ENCODE measurements at places on chromosomes 12 and 14.

- no peak for DNase-seq
These were observed 7.0 kb upstream of the KRAS start for GRCh38 chr12:25257590-25258324.

DNA sequence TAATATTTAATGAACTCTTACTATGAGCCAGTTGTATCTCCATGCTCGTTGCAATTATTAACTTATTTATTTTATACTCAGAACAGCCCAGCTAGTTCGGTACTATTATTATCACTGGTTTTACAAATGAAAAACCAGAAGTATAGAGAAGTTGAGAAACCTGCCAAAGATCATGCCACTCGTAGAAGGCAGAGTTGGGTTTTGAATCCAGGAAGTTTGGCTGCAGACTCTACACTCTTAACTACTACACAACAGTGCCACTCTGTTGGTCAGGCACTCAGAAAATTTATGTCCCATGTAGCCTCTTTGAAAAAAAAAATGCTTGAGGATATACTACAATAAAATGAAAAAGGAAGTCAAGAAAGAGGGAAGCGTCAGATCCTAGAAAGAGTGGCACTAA, 71.5 kb upstream of the ARID2 start:
- DNase-seq = no peak

GRCh38 chr12:57756406-57757341, 1.8 kb downstream of the MARCHF9 start:
- DNase-seq = no peak

DNA sequence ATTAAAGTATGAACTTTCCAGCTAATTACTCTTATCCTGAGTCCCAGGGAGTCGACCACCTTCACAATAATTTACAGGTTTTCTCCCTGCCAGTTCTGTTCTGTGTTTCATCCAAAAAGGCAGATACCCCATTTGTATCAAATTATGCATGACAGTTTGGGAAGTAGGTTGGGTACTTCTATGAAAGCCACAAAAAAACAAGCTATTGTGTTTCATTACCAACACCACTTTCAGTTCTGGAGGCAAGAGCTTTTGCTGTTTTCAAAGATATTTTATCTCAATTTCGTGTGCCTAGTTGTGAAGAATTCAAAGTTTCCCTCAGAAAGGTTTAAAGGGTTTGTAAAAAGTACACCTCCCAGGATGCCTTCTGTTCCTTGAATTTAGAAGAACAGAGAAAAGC, 557.4 kb downstream of the FLRT2 start:
- DNase-seq = no peak

- DNase-seq = no peak
These were observed 198.0 kb upstream of the EEA1 start for GRCh38 chr12:93127107-93127560.

GRCh38 chr12:54018468-54018984, 9.7 kb upstream of the HOXC6 start:
- DNase-seq = no peak

GRCh38 chr12:107450541-107450940, 235.1 kb upstream of the PWP1 start:
- no peak for DNase-seq

DNA sequence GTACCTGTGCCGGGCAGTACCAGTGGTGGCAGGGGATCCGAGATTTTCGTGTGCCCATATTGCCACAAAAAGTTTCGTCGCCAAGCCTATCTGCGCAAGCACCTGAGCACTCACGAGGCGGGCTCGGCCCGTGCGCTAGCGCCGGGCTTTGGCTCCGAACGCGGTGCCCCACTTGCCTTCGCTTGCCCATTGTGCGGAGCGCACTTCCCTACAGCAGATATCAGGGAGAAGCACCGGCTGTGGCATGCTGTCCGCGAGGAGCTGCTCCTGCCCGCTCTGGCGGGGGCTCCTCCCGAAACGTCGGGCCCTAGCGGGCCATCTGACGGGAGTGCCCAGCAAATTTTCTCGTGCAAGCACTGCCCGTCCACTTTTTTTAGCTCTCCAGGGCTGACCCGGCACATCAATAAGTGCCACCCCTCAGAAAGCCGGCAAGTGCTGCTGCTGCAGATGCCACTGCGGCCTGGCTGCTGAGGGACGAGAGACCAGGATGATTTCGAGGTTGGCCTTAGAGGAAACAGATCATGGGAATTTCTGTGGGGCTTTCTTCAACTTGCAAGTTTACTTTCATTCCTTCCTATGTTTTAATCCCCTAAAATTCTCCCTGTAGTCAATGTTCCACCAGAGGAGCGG, 1.6 kb downstream of the INSM2 start:
- DNase-seq = no peak

GRCh38 chr12:19533567-19533966, 94.3 kb downstream of the AEBP2 start:
- DNase-seq = no peak

DNA sequence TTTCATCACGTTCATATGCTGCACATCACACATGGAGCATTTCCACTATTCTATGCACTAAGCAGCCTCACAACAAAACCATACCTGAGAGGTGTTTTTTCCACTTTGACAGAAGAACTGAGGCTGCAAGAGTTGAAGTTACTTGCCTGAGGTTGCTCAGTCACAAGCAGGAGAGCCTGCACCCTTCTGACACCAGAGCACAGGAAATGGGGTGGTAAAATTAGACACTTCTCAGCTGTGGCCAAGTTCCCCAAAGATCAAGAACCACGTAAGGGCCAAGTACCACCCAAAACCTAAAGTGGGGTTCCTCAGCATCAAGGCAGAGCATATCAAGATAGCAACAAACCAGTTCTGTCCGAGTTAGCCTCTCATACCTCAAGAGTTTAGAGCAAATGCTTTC, 185.8 kb downstream of the CAPZA3 start:
- no peak for DNase-seq

GRCh38 chr14:55354500-55354899, 57.1 kb downstream of the ATG14 start:
- DNase-seq = peak; percentile 47

- DNase-seq = no peak
These were observed 129.4 kb upstream of the DNM1L start for GRCh38 chr12:32549675-32550079.

- DNase-seq = no peak
These were observed 21.9 kb downstream of the JDP2 start for GRCh38 chr14:75449696-75450095.

DNA sequence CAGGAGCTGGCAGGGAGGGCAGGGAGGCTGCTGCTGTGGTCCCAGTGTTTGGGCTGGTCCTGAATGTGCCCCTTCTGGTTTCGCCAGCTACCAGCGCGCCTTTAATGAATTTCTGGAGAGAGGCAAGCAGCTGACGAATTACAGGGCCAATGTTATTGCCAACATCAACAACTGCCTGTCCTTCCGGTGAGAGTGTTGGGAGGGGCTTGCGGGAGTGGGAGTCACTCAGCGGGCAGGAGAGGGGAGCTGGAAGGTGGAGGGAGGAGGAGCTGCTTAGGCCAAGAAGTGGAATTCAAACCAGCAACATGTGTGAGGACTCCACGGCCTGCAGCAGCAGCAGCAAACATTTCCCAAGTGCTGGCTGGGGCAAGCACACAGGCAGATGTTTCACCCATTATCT, 7.7 kb downstream of the TNFAIP2 start:
- no peak for DNase-seq

- no peak for DNase-seq
These were observed 477.3 kb upstream of the FLRT2 start for GRCh38 chr14:85052646-85053045.
